ENCODE measurements at places on chromosomes 3 and 15. TPM values are rescaled to one million over a fixed set of nuclear protein-coding genes. Genes with fewer than 3 reads are reported as not detected.

GRCh38 chr15:66092053-66093016 is 161.2 kb downstream of the MEGF11 start:
- ATAC-seq: no peak

GRCh38 chr15:81480645-81481053 is 106.6 kb upstream of the TMC3 start:
- ATAC-seq: no peak

DNA sequence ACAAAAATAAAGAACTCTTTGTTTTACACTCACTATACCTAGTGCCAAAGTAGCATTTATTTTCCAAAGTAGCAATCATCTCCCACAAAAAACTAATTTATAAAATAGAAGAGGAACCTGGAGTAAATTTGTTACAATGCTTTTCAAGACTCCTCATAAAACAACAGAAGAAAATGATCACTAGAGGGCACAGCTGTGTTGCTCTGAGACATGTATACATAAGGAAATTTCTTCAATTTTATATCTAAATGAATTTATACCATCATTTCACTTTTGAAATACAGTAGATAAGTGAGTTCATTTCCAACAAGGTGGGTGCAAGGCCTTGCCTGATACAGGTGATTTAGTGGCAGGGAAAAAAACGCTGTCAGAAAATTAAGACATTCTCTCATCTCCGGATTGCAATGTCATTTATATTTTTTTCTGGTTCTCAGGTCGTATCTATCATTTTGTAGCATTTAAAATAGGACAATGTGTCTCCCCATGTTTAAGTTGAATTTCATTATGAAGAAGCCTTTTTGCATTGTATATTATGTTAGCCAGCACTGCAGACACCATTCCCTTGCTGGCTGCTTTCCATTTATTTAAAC is 25.3 kb upstream of the ARHGEF26 start:
- no peak for ATAC-seq

GRCh38 chr3:50644561-50644960 is 27.6 kb downstream of the MAPKAPK3 start:
- ATAC-seq: no peak

DNA sequence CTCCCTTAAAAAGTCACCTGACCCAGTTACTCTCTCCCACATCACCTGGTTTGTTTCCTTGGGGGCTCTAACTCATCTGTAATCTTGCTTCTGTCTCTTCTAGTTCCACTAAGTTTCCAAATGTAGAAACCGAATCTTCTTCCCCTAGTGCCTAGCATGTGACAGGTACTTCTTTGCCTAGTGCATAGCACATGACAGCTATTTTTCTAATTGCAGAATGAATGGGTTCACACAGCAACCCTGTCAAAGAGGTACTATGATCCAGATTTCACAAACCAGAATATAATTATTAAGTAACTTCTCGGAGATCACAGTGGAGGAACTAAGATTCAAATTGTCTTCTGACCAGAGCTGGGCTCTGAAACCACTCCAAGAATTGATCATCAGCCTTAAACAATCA is 7.4 kb downstream of the DPH3 start:
- no peak for ATAC-seq

DNA sequence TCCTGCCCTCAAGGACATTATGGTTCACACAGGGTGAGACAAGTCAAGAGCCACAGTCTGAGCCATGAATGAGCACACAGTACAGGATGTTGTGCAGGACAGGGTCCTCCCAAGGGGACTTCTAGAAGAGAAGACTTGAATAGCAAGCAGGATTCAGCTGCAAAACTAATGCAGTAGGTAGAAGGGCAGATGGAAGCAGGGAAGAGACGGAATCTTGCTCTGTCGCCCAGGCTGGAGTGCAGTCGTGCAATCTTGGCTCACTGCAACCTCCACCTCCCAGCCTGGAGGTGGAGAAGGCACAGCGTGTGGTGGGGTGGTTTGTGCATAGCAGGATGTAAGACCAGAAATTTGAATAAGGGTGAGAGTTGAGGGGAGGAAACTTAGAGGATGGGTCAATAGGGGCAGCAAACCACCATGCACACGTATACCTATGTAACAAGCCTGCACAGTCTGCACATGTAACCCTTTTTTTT is 8.0 kb downstream of the BCL2L10 start:
- no peak for ATAC-seq

DNA sequence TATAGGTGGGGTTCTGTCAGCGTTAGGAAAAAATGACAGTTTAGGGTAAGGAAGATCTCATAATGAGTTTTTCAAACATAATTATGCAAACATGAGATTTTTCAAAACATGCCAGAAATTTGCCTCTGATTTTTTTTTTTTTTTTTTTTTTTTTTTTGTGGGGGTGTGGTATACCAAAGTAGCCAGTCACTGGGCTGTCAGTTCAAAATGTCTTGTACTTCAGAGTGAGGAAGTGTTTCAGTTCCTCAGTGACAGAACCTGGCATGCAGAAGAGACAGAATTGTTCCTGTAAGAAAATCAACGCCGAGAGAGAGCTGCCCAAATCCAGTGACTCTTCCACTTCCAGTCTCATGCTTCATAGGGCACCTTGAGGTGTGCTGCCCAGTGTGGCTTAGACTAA is 9.7 kb downstream of the NCBP2 start:
- ATAC-seq: no peak

- ATAC-seq: no peak
Observed at GRCh38 chr15:25568751-25569150, 129.9 kb upstream of the UBE3A start.

DNA sequence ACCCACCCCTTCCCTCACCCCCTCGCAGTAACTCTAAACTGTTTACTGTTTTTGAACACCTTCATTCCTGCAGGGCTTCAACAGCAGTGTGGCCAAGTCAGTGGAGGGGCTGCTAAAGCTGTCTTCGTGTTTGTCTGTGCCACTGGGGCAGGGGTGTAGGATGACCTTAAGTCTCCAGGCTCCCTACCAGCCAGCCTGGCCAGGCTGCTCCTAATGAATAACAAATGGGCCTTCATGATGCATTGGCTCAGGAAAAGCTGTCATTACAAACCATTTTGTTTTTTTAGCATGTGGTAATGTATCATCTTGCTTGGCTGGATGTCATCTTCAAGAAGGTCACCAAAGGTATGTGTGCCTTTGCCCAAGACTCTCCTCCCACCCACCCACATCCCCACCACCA is 372.2 kb upstream of the WNT5A start:
- ATAC-seq: no peak

DNA sequence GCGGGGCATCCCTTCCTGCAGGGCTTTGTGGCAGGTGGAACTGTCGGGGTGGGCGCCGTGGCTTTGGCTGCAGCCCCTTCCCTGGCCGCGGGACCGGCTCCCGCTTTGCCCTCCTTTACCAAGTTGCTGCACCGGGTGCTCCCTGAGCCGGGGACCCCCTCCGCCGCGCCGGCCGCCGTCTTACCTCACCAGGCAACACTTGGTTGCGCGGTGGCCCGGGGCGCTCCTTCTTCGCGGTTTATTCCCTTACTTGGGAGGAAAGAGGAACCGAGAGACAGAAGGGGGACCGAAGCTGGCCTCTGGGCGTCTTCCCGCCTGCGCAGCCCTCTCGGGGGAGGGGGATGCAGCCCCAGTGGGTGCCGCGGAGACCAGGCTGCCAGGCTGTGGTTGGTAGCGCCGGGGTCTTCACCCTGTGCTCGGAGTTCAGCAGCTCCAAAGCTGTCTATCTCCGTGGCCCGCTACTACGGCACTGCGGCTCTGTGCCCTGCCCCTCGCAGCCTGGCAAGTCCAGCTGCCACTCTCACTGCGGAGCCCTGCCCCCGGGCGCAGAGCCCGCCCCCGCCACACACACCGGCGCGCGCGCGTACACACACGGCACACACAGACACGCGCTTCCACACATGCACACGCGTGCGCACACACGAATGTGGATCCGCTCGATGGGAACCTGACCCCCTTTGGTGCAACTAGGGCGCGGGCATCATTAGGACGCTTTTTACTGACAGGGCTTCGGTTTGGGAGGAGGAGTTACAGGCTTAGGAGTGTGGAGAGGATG is at the start of gene DGKG:
Gene DGKG (minus strand): TSS at position 473 of the 775 bp plus-strand sequence. CDS start 41,775 bp downstream, outside the sequence.
- peak; percentile 65 for ATAC-seq

GRCh38 chr3:13746385-13746784 is 133.5 kb downstream of the WNT7A start:
- ATAC-seq: no peak

DNA sequence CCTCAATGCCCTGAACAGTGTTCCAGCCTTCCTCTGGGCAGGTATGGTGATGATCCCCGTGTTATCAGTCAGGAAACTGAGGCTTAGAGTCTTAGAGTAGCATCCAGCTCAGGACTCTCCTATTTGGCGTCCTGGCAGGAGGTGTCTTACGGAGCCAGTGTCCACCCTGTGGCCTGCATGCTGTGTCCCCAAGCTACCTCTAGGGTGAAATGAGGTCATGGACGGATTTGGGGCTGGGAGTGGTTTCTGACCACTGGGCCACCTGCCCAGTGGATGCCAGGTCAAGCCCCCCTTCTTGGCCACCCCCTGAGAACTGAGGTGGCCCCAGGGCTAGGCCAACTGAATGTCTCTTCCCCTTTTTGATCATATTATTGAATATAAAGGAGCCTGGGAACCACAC is 27.2 kb upstream of the SLC6A6 start:
- no peak for ATAC-seq

DNA sequence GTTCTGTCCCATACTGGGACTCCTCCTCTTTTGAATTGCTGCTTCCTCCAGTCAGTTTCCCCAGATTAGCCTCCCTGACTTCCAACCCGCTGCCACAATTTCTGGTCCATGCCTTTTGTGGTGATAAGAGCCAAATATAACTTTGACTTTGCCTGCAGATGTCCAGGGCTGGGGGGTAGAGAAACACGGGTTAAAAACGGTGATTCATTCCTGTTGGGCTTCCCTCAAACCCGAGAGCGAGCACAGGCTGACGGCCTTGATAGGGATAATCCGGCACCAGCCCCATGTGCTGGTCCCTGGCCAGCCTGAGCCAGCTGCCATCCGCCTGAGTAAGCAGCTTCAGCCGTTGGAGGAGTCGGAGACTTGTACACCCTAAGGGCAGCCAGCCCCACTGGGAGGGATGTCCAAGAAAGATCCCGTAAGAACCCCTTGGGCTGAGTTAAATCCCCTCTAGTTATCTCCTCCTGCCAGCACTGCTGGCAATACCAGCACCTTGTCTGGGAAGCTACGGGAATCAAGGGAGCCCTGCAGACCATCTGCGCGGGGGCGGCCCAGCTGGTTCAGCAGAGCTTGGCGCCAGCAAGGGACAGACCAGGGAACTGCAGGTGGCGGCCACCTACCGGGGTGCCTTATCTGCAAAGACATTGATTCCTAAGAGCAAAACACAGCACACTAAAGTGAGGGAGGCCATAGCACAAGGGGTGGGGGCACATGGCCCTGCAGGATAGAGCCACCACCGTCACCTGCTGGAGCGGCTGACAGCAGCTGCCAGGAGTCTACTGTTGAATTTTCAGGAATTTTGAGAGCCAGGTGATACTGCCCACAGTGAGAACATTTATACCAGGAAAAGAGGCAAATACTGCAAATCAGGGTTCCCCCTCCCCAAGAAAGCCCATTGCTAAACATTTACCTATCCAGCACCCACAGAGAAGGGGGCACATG is 18.1 kb downstream of the CSPG4 start:
- no peak for ATAC-seq

GRCh38 chr3:189771842-189772450 is 140.8 kb downstream of the TP63 start:
- ATAC-seq: no peak

- ATAC-seq: no peak
Observed at GRCh38 chr15:34271493-34271892, 46.7 kb downstream of the EMC4 start.

GRCh38 chr3:88640581-88640980 is 466.8 kb upstream of the EPHA3 start:
- ATAC-seq: no peak

DNA sequence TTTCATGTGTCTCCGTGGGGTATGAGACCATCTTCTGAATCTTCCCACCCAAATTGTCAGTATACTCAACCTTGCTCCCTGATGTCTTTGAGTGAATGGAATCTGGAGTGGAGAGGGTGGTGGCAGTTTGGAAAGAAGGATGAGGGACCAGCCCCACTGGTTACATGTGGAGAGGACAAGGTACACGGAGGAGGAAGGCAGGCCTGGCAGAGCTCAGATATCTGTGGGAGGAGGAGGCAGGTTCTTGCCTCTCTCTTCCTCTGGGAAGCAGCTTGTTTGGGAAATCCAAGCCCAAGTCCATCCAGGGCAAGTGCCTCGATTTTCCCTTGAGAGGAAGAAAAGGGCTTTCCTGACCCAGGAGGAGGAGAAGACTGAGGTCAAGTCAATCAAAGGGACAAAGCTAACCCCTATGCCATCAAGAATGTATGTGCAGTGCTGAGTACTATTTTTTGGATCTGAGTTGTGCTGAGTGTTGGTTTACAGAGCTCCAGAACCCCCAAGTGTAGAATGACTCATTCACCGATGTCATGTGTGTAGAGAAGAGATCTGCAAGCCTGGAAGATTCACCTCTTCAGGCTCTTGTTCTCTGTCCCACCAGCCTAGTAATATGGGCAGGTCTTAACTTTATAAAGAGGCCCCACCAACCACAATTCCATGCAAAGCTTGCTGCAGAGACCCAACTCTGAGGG is 19.8 kb upstream of the LOXL1 start:
- ATAC-seq: peak; percentile 20

DNA sequence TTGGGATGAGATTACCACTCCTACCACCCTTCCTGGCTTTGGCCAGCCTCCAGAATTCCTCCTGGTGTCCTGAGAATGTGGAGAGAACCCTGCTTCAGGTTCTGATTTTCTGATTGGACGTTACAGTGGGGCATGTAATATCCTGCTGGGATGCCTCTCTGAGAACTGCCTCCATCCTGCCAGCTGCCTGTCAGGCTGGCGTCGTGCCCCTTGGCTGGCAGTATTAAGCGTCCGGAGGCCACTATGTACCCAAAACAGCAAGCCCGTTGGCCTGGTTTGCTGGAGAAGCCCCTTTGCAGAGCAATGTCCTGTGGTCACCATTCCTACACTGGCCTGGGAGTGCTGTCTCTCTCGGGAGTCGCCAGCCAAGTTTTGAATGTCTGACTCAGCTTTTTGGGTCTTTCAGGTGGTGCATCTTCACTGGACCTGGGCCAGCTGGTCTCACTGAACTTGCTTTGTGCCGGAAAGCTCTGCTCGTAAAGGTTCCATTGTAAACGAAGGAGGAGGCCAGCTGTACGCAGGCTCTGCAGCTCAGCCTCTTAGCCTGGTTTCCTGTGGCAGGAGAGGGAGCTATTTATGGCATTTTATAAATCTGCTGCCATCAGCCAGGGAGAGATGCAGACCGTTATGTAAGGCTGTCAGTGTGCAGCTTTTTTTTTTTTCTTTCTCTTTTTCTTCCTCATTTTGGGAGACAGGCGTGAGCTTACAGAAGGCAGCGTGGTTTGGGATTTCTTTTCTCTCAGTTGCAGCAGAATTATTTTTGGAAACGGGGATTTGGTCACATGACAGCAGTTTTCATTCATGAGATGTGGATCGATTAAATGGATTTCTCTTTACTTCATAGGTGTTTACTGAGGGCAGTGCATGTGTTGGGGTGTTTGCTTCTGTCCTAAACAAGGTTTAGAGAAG is 19.0 kb upstream of the TRAK1 start:
- no peak for ATAC-seq

Gene SPINK8
- not detected for total RNA-seq

Gene JMJD7
- total RNA-seq: 16.6 TPM

Gene ATP10A
- total RNA-seq: 15.5 TPM

Gene DTX3L
- 26.0 TPM for total RNA-seq

Gene REC114
- total RNA-seq: not detected

Gene SMAD6
- not detected for total RNA-seq

Gene C15orf61
- total RNA-seq: 2.9 TPM

Gene NUP210
- 86.9 TPM for total RNA-seq

Gene CPLX3
- total RNA-seq: 0.19 TPM

Gene PLSCR4
- not detected for total RNA-seq
